Activated naive CD8-positive, alpha-beta T cell treated with anti-CD3 and anti-CD28 coated beads, Interleukin-2, amount 50 U/mL, for 24 hours (primary cell): ENCODE measurements at places on chromosomes 5 and 9.

DNA sequence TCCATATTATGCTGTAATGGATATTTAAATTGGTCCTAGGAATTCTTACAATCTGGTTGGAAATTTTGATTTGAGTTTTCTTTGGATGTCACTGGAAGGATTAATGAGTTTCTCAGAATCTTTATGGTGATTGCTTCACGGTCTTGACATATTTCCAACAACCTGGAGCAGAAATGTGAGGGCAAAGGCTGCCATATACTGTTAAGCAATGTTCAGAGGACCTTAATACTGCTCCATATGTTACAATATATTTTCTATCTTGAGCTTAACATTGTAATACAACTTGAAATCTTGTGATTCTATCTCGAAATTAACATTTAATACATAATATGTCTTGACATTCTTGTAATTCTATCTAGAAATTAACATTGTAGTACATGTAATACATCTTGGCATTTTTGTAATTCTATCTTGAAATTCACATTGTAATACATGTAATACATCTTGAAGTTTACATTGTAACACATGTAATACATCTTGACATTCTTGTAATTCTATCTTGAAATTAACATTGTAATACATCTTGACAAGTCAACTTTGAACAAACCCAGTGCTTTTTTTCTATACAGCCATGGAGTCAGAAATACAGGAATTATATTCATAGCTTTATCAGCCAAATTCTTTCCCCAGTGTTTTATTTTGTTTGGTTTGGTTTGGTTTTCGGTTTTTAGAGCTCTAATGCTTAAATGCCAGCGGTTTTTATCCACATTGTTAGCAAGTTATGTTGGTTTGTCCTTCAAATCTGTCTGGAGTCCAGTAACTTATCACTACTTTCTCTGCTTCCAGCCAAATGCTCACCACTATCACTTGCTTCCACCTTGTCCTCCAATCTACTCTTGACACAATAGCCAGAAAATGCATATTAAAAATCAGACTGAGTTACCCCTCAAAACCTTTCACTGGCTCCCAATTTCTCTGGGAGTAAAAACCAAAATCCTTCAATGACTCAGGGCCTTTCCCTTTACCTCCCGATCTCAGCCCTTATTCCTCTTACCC is 3.0 kb upstream of the TUT7 start:
- DNase-seq, result no peak

DNA sequence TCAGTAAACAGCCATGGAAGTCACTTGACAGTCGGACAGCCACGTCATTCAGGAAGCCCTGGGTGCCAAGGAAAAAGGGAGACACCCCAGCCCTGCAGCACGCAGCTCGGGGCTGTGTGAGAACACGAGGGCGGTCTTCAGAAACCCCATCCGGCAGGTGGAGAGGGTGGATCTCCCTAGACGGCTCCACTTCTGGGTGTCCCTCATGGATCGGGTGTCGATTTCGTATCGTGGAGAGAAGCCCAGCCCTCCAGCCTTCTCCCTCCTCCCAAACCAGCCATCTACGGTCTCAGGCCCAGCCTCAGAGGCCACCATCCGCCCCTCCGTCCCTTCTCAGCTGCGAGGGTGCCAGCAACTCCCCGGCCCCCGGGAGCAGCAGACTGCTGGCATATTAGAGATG is 65.5 kb upstream of the BARHL1 start:
- no peak for DNase-seq

DNA sequence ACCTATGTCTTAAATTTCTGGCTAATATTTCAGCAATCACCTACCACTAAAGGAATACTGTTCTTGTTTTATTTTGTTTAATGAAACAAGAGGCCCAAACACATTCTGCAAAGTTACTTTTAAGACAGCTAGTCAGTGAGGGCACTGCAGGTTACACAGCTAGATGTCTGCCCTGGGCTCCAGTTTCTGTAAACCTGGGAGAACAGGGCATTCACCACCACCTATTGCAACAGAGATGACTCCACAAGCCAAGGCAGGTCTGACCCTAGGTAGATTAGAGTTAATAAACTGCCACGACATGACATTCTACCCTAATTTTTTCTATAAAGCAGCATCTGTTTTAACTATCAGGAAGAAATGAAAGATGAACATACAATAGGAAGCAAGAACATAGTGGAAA is 90.8 kb downstream of the SLF1 start:
- DNase-seq, result no peak

- DNase-seq, result no peak
Observed at GRCh38 chr9:127965953-127966352, 14.8 kb downstream of the EEIG1 start.

GRCh38 chr5:99037668-99038067 is 108.9 kb upstream of the CHD1 start:
- no peak for DNase-seq

DNA sequence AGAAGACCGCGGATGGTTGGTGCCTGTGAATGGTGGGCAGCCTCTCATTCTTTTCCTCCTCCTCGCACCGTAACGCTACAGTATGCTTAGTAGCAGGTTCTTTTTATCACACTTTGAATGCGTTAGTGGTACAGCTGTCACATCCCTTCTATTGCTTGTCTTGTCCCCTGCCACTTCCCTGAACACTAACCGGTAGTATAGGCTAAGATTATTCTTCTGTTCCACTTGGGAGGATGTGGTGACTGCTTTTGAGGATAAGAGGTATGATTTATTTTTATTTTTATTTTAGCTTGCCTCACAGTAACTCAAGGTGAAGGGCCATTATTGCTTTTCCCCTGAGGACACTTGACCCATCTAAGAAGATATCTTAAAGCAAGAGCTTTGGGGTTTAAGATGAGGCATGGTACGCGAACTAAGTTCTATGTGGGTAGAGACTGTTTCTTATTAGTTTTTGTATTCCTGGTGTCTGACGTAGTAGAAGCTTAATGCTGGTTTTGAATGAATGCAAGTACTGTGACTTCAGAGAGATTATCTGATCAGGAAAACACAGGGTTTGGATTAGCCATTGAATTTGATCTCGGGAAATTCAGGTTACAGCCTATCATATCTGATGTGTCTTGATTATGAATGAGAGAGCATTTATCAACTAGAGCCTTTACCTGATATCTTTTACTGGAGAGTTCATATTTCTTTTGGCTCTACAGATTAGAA is 951 bp downstream of the UNC13B start:
- DNase-seq, result no peak

DNA sequence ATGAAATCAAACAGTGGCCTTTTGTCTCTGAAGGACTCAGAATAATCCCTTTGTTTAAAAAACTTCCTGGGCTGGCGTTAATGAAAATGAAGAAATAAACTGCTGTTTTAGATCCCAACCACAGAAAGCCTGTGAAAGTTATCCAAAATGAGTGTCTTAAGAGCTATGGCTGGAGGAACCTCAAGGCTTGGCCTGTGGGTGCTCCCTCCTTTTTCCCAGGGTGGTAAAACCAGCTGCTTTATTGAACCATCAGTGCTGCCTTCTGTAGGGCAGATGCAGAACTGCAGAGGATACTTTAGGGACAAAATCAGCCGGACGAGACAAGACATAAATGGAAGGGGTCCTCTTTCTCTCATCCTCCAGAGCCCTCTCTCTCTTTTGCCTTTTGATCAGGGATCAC is 100.9 kb downstream of the SMARCA2 start:
- peak; percentile 4 for DNase-seq

DNA sequence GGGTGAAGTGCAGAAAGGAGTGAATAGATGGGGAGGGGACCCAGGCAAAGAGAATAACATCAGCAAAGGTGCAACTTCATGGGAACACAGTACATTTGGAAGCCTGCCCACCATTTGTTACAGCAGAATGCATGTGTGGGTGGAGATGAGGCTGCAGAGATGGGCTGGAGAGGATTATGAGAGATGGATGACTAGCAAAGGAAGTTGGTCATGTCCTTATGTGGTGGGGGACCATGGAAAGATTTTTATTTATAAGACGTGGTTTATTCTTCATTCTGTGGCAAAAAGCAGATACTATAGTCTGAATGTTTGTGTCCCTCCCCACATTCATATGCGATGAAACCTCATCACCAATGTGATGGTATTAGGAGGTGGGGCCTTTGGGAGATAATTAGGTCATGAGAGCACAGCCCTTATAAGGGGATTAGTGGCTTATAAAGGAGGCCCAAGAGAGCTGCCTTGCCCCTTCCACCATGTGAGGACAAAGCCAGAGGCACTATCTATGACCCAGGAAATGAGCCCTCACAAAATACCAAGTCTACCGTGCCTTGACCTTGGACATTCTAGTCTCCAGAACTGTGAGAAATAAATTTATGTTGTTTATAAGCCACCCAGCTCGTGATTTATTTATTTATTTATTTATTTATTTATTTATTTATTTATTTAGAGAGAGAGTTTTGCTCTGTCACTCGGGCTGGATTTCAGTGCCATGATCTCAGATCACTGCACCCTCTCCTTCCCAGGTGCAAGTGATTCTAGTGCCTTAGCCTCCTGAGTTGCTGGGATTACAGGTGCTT is 483.7 kb downstream of the RAB3C start:
- no peak for DNase-seq

DNA sequence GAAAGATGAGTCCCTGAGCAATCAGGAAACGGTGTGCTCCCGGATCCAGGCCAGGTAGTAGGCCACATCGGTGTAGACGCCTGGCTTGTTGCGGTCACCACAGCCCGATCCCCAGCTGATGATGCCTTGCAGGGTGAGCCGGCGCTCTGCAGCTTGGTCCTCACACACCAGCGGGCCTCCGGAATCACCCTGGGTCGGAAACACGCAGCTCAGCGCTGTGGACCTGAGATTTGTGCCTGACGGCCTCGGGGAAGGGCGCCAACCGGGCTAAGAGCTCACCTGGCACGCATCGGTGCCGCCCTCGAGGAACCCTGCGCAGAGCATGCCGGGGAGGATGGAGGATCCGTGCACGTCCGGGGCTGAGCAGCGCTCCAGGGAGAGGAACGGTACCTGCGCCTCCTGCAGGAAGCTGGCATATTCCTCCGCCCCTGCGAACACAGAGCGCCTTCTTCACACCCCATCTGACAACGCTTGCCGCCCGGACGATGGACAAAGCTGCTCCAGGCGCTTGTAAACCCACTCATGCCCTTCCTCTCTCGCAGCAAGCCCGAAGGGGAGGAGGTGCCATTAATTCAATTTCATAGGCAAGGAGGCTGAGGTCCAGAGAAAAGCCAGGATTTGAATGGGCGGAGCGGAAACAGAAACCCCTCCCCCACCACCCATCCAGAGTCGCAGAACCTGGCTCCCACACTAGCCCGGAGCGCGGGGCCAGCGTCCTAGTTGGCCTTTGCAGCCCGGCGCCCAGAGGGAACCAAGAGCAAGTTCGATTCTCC is 2.0 kb upstream of the PFN3 start:
- DNase-seq, result peak; percentile 74

GRCh38 chr9:801399-802071 is 40.0 kb upstream of the DMRT1 start:
- DNase-seq, result no peak

DNA sequence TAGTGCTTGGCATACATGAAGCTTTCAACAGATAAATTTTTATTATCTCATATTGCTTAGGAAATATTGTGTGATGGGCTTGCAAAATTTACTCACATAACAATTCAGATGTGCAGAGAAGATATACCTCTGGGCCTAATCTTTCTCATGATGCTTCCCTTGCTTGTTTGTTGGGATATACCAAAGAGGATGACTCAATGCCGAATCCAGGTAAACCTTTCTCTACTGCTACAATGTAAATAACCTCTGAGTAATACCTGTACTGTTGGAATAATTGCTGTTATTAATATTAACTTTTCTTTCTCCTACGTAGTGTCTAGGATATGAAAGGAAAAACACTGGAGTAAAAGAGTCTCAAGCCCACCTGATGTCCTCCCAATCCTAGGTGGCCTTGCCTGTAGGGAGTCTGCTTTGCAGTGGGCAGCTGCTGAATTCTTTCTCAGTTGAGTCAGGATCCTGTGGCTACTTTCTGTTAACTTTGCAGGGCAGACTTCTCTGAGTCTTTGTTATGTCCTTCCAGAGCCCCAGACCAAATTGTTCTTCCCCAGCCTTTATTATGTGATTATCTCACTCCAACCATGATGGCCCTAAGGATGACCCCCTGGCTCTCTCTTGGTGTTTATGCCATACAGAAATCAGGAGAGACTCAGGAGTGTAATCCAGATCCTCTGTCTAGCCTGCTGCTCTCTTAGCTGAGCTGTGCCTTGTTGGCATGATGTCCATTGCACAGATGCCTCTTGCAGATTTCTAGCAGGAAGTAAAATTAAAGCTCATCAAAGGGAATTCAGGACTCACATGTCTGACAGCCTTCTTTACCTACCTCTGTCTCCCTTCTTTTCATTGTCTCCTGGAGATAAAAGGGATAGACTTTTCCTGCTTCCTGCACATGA is 208.1 kb downstream of the SNX18 start:
- DNase-seq, result no peak

GRCh38 chr9:119369680-119370366 is 588 bp upstream of the BRINP1 start:
- DNase-seq, result no peak

GRCh38 chr5:39157701-39158100 is 61.7 kb downstream of the FYB1 start:
- DNase-seq, result no peak

DNA sequence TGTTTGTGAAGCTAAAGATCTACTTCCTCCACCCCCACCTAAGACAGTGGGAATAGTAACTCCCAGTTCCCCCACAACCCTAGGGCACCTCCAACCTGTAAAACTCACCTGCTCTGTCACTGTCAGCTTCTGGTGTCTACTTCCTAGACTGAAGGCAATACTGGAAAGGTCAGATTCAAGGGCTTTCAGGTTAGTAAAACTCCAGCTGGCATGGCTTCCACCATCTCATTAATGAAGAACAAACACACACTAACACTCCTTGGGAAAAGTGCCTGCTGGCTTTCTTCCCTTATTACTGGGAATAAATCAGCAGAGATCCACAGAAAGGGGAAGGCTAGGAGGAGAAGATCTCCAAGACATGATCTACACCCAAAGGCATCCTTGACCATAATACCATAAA is 109.9 kb downstream of the TMEM174 start:
- DNase-seq, result no peak

DNA sequence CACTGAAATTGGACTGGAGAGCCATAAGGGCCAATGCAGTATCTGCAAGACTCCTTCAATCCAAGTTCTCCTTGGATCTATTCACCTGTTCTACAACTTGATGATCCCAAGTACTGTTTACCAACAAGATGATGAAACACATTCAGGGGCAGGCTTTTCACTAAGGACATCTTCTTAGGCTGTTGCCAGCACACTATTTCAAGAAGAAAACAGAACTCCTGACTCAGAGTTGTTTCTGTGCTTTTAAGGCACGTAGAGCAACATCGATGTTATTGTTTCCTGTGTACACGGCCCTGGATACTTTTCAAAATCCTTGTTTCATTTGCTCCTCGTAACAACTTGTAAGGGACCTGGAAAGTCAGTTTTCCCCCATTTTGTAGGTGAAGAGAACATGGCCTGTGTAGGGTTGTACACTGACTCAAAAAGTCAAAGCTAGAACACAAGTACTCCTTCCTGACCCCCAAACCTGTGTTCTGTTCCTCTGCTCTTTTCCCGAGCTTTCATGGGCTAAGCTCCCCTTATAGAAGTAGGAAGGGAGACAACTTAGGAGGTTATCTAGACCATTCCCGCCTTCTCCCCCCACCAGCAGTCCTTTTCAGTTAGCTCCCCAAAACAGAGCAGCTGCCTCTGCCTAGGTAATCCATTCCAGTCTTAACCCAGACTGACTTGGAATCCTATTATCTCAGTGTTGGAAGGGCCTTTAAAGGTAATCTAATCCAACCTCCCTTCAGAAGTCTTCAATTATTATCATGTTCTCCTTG is 5.2 kb upstream of the MGAT1 start:
- DNase-seq, result peak; percentile 1

GRCh38 chr5:120605325-120606079 is 141.4 kb downstream of the PRR16 start:
- DNase-seq, result no peak
